AG20443 (cell line): ENCODE measurements at places on chromosomes 3 and 15.

- no peak for DNase-seq
These were observed 709.4 kb downstream of the SQOR start for GRCh38 chr15:46344115-46344724.

DNA sequence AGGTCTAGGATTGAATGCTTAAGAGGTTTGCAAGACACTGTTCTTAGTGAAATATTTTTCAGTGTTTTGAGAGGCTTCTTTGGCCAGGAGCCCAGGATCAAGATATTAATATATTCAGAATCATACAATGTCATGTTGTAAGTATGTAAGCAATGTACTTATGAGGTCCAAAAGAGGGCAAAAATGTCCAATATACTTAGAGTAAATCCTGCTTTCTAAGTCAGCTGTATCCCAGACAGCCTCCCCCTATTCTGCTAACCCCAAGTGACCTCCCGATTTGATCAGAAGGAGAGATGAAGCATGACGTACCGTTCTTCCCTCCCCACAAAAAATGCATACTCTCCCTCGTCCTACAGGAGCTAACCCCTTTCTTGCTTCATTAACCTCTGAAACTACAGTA is 70.9 kb downstream of the CHAC1 start:
- DNase-seq = peak; percentile 58

- DNase-seq = peak; percentile 55
These were observed 356.0 kb downstream of the ZPLD1 start for GRCh38 chr3:102790747-102791325.

DNA sequence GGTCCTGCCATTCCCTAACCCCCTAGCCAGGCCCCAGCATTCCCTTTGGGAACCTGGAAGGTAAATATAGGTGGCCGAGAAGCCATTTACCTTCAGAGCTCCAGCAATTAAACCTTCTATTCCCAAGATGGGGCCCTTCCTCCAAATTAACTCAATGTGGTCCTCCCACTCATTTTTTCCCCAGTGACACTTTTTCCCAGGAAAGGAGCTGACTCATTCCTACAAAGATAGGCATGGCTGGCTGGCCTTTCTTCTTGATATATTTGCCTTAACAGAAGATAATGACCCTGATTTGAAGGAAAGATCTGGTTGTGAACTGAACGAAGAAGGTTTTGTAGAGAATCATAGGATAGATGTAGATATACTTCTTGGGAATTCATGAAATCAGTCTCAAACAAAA is 279.0 kb upstream of the VEPH1 start:
- no peak for DNase-seq
